ENCODE measurements at places on chromosomes 7 and 10.

GRCh38 chr7:76050545-76050944 is 2.6 kb downstream of the MDH2 start:
- no peak for DNase-seq

GRCh38 chr7:53001221-53001620 is 34.2 kb upstream of the POM121L12 start:
- no peak for DNase-seq

DNA sequence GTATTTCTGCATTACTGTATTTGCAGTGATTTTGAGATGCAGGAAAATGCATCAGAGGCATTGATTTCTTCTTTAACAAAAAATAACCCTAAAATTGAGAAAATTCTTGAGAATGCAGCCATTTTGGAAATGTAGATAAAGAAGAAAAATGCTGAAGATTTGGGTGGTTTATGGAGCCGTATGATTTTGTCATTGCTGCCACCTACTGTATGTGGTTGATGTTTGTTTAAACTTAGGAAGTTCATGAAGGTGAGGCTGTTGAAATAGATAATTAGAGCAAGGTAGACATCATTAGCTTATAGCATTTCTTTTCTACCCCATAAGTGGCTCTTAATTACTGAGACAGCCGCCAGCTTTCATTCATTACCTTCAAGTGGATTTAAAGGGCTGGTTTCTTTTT is 92.1 kb upstream of the SAMD8 start:
- no peak for DNase-seq

- DNase-seq = no peak
Observed at GRCh38 chr10:75223507-75223906, 12.2 kb downstream of the COMTD1 start.

- no peak for DNase-seq
Observed at GRCh38 chr7:39272111-39272510, 294.1 kb upstream of the YAE1 start.

- DNase-seq = no peak
Observed at GRCh38 chr10:102600816-102601215, 43.5 kb upstream of the TRIM8 start.

DNA sequence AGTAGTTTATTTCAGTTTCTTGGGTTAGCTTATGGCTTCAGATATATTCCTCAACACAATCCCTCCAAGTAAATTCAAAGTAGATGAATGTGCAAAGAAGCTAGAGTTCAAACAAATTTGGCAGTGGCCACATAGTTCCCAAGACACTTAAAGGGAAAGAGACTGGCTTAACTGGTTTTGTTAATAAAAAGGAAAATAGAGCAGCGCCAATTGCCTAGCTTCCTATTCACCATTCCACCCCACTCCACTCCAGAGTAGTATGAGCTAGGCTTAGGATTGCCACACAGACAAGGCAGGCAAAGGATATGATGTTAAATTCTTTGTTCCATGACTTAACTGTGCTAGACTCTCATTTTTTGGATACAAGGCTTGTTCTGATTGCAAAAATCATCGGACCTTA is 2.0 kb downstream of the XRCC2 start:
- DNase-seq = no peak

DNA sequence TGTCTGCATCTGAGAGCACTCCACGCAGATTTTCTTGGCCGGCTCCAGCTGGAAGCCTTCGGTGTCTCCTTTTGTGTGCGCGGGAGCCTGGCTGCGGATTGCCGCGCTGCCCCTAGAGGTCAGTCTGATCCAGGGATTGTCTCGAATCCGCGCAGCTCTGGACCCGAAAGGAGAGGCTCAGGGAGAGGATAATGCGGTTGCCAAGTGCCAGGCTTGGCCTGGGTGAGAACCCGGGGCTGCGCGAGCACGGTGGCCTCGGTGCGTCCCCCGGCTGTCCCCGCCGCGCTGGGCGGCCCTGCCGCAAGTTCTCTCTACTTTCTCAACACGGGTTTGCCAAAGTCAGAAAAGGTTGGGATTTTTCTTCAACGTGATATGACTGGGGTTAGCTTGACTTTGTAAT is 140.9 kb downstream of the ADCYAP1R1 start:
- no peak for DNase-seq

DNA sequence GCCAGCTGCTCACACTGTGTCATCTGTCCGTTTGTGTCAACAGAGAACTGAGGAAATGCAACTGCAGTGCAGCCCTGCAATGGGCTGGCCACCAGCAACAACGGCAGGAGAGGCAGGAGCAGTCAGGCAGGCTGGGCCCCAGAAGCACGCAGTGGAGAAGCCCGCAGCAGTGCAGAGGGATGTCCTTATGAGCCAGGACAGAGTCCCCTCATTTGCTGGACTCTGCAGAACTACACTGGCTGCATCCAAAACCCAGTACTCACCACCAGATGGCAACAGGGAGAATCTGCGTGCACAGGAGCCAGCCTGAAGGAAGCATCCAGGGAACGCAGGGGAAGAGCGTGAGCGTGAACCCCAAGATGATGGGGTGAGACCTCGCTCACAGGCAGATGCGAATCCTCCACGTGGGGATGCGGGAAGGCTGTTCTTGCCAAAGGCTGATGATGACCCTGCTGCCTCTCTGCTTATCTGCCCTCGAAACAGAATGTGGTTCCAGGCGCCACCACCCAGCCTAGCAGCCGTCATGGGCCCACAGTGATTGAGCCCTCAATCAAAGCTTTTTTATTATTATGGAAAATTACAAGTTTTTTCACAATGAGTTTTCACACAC is 232.1 kb downstream of the PTPRN2 start:
- DNase-seq = no peak

DNA sequence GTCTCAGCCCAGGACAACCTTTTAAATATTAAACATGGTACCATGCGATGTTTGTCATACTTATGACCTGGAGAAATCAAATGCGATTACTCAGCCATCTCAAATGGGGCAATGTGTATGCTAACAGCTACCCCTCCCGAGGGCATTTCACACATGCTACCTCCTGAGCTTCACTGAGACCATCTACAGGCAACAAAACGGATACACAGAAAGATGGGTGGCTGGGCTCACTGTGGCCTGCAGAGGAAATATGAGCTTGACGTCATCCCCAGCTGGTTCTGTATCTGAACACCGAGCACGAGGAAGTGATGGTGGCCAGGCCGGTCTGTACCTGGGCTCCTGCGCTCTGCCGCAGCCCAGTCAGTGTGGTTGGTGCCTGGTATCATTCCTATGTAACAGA is 374.3 kb downstream of the RPS24 start:
- DNase-seq = no peak

DNA sequence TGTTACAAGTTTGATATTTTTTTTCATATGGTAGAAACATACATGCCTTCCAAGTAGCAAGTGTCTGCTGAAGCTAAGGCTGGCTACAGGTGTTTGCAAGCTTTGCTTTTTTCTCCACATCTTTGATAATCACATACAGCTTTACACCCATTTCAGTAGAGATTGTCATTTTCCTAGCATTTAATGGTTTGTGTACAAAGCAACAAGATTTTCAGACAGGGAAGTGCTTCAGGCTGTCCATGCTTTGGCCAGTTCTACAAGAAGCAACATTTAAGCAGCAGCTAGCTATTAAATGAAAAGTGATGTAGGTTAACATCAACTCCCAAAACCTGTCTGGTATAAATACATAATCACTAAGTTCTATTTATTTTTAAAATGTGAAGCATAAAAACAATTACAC is 2.3 kb downstream of the HDAC9 start:
- DNase-seq = no peak

GRCh38 chr7:25850216-25850615 is 301.8 kb upstream of the NFE2L3 start:
- no peak for DNase-seq

GRCh38 chr7:123961771-123962170 is 36.7 kb downstream of the SPAM1 start:
- no peak for DNase-seq

DNA sequence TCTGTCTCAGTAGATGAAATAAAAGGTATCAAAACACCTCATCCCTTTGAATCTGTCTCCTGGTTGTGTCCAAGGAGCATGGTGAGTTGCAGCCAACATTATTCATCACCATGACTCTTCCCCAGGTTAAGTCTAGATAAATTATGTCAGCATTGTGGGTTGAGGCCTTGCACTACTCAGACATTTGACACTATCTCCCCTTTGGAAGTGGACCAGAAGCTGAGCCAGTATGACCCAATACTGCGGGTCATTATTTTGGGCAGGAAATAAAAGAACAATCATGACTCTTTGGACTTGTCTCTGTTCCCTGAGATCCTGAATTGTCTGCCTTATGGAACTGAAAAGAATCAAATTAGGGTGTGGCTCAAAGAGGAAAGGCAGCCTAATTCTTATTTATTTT is 168.2 kb upstream of the FAM171A1 start:
- no peak for DNase-seq

GRCh38 chr7:39133088-39133487 is 155.4 kb downstream of the POU6F2 start:
- DNase-seq = no peak

DNA sequence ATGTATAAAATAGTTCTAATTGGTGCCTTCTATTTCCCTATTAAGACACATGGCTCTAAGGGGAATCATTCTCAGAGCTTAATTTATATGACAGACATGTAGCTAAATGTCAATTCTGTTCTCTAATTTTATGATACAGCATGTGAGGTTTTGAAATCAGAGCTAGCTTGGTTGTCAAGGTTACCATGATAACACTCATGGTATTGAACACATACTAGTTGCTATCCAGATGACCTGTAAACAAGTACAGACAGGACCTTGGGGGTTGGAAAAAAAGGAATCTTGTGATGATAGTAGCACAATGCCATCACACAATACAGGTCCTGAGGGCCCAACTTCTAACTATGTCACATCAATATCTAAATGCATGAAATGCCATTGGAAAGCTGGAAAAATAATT is 49.2 kb downstream of the RHOBTB1 start:
- no peak for DNase-seq

- no peak for DNase-seq
Observed at GRCh38 chr7:149599636-149600206, 102.1 kb upstream of the ZNF746 start.

DNA sequence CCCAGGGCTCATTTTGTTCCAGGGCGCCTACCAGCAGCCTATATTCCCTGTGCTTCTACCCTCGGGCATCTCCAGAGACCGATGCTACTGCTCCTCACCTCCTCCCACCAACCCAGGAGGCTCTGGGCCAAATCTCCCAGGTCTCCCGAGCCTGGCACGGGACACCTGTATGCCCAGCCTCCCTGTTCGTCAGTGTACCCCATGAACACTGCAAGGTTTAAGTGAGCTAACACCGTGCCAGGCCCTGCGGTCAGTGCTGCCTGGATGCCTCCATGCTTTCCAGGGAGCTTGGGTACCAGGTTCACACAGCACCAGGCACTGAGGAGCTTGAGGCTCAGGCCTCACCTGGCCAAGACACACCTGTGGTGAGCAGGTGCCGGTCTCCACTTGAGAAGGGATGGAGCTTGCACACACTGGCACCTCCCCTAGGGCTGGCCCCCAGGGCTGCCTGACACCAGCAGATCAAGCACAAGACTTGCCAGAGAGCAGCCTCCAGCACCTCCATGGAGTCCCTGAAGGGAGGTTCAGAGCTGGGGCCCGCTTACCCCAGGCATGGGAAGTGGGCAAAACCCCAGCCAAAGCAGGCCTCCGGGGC is 80.3 kb downstream of the FAM53B start:
- no peak for DNase-seq

GRCh38 chr7:104951546-104951945 is 62.5 kb upstream of the KMT2E start:
- DNase-seq = no peak

DNA sequence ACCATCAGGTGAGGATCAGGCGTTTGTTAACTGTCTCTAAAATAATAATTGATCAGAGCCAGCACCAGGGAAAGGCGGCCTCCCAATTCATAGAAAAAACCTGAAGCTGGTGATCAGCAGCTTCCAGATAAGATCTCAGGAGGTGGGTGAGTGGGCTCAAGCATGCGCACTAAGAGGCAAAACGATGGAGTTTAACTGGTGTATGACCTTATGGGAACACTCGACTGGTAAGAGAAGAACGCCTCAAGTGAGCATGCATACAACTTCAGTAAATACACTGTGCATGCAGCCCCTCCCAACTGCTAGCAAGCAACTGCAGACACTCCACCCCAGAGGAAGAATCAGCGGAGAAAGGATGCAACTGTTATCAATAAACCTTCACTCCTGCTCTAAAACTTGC is 18.1 kb downstream of the RAPGEF5 start:
- no peak for DNase-seq
